Neural progenitor cell (in vitro differentiated cells): ENCODE measurements at places on chromosomes 6 and 20. TPM values are rescaled to one million over a fixed set of nuclear protein-coding genes. Genes with fewer than 3 reads are reported as not detected.

- H3K27ac ChIP-seq = no peak overlapping the region
- H3K4me1 ChIP-seq = peaks cover 4% of the 10 kb centered on the region
- DNase-seq = no peak
- peaks cover 8% of the 10 kb centered on the region for H3K36me3 ChIP-seq
These were observed 140.1 kb downstream of the NRN1 start for GRCh38 chr6:5866547-5867051.

GRCh38 chr6:143586557-143586956 lies 75.0 kb upstream of the FUCA2 start:
- H3K27ac ChIP-seq = no peak overlapping the region
- H3K4me3 ChIP-seq = no peak overlapping the region
- H3K4me1 ChIP-seq = peaks cover 5% of the 10 kb centered on the region
- no peaks in the 10 kb centered on the region for H3K27me3 ChIP-seq
- DNase-seq = no peak

GRCh38 chr6:145557474-145557873 lies 177.8 kb downstream of the EPM2A start:
- H3K27ac ChIP-seq = no peak overlapping the region
- no peak for DNase-seq
- H3K4me3 ChIP-seq = no peak overlapping the region

DNA sequence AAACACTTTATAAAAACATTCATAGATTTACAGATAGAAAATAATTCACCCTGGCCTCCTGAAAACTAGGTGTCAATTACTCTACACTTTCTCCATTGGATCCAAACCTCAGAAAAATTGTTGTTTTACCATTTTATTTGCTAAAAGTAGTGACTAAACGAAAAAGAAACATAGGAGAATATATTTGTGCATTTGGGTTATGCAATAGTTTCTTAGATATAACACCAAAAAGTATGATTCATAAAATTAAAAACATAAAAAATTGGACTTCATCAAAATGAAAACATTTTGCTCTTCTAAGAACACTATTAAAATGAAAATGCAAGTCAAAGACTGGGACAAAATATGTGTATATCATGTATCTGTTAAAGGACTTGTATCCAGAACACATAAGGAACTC lies 671.3 kb downstream of the MAFB start:
- no peak overlapping the region for H3K27ac ChIP-seq
- DNase-seq = no peak
- no peaks in the 10 kb centered on the region for H3K27me3 ChIP-seq
- no peak overlapping the region for H3K4me3 ChIP-seq

- H3K27ac ChIP-seq = no peak overlapping the region
- DNase-seq = no peak
- H3K4me3 ChIP-seq = no peak overlapping the region
- peaks cover 14% of the 10 kb centered on the region for H3K4me1 ChIP-seq
- no peaks in the 10 kb centered on the region for H3K27me3 ChIP-seq
These were observed 460.2 kb upstream of the BTBD3 start for GRCh38 chr20:11457488-11457887.

DNA sequence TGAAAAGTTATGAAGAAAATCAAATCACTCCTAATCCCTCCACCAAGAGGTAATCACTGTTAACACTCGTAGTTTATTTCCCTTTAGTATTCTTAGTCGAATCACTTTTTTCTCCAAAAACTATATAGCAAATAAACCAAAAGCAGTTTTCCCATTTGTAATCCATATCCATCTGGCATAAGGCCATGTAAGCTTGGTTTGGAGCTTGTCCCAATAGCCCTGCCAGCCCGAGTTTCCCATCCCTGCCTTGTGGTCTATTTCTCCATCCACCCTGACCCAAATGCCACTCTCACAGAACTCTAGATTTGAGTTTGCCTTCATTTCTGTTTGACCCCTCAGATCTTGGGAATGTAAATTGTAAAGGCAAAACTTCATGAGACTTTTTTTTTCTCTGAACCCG lies 71.8 kb upstream of the DSP start:
- no peak for DNase-seq
- no peaks in the 10 kb centered on the region for H3K4me1 ChIP-seq
- no peak overlapping the region for H3K27ac ChIP-seq
- H3K4me3 ChIP-seq = no peak overlapping the region

- no peak overlapping the region for H3K4me3 ChIP-seq
- H3K4me1 ChIP-seq = peaks cover 2% of the 10 kb centered on the region
- DNase-seq = no peak
- no peaks in the 10 kb centered on the region for H3K36me3 ChIP-seq
- H3K27me3 ChIP-seq = no peaks in the 10 kb centered on the region
These were observed 4.1 kb downstream of the ZC3H12D start for GRCh38 chr6:149480502-149481280.

GRCh38 chr6:136809091-136809860 lies 13.1 kb upstream of the PEX7 start:
- no peaks in the 10 kb centered on the region for H3K27me3 ChIP-seq
- DNase-seq = no peak
- H3K36me3 ChIP-seq = no peaks in the 10 kb centered on the region
- H3K27ac ChIP-seq = no peak overlapping the region

DNA sequence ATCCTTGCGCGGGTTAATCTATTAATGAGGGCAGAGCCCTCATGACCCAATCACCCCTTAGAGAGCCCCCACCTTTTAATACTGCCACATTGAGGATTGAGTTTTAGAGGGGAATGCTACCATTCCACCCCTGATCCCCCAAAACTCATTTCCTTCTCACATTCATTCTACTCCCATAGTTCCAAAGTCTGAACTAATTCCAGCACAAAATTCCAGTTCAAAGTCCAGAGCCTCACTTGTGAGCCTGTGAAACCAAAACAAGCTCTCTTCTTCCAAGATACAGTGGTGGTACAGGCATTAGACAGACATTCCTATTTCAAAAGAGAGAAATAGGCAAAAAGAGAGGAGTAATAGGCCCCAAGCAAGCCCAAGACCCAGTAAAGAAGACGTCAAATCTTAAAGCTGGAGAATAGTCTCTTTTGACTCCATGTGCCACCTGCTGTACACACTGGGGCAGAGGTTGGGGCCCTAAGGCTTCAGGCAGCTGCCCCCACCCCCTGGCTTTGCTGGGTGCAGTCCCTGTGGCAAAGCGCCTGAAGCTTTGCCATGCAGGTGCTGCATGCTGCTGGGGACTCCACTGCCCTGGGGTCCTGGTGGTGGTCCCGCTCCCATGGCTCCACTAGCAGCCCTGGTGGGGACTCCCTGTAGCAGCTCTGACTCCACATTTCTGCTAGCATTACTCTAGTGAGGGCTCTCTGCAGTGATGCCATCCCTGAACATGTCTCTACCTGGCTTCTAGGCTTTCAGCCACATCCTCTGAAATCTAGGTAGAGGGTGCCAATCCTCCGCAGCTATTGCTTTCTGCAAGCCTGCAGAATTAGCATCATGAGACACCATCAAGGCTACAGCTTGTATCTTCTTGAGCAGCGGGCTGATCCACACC lies 41.3 kb downstream of the RSPH3 start:
- H3K4me1 ChIP-seq = no peaks in the 10 kb centered on the region
- H3K4me3 ChIP-seq = no peak overlapping the region
- DNase-seq = no peak
- H3K36me3 ChIP-seq = no peaks in the 10 kb centered on the region
- H3K27me3 ChIP-seq = no peaks in the 10 kb centered on the region

DNA sequence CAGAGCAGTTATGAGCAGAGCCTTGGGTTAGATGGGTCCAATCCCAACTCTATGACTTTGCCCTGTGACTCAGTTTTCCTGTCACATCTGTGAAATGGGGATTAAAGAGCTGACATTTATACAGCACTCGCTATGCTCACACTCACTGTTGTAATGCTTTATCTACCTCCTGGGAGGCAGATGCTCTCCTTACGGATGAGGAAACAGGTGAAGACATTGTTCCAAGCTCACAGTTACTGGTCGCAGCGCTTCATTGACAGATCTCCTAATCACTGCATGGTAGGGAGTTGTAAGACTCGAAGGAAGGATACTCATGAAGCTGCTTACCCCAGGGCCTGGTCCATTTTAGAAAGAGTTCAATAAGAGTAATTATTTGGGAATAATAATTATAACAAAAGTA lies 2.9 kb upstream of the MYLK2 start:
- H3K4me1 ChIP-seq = peaks cover 6% of the 10 kb centered on the region
- no peak overlapping the region for H3K27ac ChIP-seq
- DNase-seq = no peak
- no peaks in the 10 kb centered on the region for H3K36me3 ChIP-seq
- no peak overlapping the region for H3K4me3 ChIP-seq

The HS3ST5 gene
- 0.34 and 0.37 TPM in 2 replicates for total RNA-seq

The HRH3 gene
- total RNA-seq = 0.09 and 1.7 TPM in 2 replicates

The TMEM63B gene
- 25.4 and 30.8 TPM in 2 replicates for total RNA-seq

The KHDC1L gene
- 1.9 and 2.1 TPM in 2 replicates for total RNA-seq

The BPIFB4 gene
- not detected in 2 replicates for total RNA-seq

The IDH3B gene
- total RNA-seq = 94.3 and 111 TPM in 2 replicates
